ENCODE measurements at places on chromosomes 5 and 9.

DNA sequence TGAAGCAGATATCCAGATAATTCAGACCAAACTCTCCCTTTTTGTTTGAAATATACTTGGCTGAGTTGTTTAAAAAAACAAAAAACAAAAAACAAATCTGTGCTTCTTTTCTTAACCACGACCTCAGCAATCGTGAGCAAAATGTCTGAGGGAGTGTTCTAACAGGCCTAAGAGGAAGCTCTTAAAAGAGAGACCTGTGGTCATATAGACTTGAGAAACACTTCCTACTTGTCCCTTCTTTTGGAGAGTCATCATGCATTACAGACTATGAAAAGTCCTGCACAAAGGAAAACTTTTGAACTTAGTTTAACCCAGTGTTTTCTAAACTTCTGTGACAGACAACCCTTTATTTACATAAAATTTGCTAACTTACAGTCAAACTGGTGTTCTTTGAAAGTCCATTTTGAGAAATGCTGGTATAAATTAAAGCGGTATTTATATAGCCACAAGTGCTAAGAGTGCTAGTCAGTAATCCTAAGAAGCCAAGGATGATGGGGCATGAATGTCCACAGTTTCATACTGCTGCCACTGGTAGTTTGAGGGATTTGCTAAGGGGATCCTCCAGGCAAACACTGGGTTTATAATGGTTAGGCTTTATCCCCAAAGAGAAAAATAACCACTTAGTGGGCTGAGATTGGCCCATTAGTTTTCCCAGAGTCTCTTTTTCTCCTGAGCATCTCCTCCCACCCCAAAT, 199.8 kb downstream of the LRRC70 start:
- DNase-seq, result no peak

DNA sequence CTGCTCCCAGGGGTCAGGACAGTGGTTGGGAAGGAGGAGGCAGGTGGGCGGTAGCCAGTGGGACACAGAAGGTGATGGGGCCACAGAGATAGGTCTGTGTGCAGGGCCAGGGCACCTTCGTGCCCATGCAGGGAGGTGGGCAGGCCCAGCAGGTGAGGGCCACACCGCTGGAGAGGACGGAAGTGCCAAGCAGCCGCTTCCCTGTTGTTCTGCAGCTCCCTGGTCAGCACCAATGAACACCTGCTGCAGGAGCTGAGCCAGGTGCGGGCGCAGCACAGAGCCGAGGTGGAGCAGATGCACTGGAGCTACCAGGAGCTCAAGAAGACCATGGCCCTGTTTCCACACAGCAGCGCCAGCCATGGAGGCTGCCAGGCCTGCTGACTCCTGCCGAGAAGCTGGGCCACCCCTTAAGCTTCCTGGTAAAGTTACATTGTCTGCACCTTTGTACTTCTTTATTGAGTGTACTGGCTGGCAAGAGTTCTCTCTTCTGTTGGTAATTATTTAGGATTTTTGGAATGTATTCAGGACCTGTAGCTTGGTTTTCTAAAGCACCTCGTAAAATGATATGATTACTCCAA, 40.3 kb downstream of the TPPP start:
- no peak for DNase-seq

DNA sequence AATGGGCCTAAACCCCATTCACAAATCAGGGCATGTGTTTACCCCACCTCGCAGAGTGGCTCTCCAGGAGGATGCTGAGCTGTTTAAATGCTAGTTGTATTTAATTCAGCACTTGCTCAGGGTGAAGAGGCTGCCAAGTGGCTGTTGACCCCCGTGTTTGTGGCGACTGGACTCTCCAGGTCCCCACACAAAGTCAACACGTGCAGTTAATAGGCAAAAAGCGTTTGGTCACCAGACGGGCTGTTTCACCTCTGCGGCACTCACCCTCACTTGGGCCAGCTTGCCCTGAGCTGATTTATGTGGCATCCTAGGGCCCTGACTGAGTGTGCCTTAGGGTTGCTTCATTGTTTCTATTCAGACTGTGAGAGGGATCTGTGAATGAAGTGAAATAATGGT, 152.3 kb downstream of the GAS1 start:
- DNase-seq, result no peak

GRCh38 chr5:77128411-77129061, 41.5 kb upstream of the ZBED3 start:
- DNase-seq, result no peak

GRCh38 chr9:124088476-124088837, 76.9 kb downstream of the LHX2 start:
- no peak for DNase-seq

DNA sequence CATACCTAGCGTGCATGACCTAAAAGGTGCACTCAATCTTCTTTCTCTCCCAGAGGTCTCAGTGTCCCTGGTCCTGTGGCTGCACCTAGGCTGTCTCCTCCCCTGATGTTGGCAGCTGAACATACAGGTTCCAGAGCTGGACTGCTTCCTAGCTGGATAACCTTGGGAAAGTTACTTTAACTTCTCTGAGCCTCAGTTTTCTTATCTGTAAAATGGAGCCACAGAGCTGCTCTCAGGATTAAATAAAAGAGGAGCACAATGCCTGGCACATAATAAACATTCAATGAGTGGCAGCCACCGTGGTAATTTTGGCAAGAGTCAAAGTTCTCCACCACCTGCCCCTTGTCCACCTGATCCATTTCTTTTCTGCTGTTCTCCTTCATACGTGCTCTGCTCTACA, 14.0 kb downstream of the MORN5 start:
- no peak for DNase-seq

DNA sequence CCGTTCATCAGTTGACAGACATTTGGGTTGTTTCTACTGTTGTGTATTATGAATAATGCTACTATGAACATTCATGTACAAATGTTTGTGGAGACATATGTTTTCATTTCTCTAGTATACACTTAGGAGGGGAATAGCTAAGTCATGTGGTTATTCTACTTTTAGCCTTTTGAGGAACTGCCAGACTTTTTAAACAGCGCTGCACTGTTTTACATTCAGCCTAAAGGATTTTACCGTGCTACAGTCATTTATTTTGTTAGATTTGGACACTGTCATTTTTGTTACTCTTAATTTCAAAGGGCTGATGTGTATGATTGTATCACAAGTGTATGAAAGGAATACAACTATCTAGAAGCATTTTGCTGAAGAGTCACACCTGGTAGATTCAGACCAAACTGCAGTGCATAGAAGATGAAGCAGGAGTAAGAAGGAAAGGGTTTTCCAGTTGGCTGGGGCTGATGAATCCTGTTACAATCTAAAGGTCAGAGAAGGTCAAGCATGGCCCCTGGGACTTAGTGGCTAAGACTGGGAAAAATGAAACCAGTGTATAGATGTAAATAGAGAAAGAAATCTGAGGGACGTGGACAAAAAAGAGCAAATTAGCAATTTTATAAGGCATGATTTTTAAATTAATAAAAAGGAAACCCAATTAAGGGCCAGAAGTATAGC, 509.7 kb downstream of the PSAT1 start:
- DNase-seq, result no peak

DNA sequence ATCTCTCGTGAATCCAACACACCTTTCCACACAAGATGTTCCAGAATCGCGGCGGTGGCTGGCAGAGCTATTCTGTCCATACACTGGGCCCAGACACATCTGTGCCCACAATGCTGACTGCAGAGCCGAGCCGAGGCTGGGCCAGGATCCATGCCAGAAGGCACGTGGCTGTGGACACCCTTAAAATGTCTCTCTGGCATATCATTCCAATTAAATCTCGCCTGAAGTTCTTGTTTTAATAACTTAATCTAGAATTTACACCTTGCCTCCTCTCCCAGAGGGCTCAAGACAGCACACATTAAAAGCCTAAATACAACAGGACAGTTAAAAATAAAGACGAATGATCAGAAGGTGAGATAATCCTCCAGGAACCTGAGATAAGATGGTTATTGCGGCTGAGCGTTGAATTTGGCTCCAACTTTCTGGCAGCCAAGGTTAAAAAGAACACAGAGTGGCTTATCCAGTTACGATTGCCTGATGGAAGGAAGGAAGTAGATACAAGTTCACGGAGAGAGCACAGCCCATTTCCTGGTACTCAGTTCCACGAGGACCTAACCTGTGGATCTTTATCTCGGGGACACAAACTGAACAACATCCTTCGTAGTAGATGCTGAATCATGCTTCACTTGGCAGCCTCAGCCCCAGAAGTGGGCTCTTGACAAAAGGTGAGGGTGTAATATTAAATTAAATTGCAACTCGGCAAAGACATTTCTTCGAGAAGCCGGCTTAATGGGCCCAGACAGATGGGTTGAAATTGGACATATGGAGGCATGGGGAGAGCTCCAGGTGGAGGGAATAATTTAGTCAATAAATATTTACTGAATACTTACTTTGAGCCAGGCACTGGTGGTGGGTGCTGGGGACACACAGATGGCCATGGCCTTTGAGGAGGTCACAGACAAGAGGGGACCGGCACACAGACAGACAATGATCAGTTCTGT, 86.0 kb upstream of the TBC1D2 start:
- no peak for DNase-seq

GRCh38 chr9:84773022-84773421, 103.5 kb downstream of the NTRK2 start:
- DNase-seq, result no peak

GRCh38 chr5:157892974-157893373, 34.0 kb upstream of the CLINT1 start:
- no peak for DNase-seq

DNA sequence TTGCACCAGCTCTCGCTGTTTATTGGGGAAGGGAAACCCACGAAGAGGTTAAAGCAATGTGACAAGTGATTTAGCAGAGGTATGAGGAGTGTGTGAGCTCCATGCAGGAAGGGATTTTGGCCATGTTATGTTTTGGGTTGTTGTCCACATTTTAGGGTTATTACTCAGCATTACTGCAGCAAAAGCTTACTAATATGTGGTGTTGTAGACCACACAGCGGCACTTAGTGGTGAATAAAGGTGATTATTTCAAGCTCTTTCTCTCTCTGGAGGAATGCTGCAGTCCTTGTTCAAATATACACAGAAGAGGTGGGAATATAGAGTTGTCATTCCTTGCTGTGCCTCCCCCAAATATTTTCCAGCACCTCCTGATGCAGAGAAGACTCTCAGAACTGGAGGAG, 29.7 kb upstream of the AKNA start:
- no peak for DNase-seq

- no peak for DNase-seq
Observed at GRCh38 chr5:109823597-109823996, 133.9 kb downstream of the MAN2A1 start.

DNA sequence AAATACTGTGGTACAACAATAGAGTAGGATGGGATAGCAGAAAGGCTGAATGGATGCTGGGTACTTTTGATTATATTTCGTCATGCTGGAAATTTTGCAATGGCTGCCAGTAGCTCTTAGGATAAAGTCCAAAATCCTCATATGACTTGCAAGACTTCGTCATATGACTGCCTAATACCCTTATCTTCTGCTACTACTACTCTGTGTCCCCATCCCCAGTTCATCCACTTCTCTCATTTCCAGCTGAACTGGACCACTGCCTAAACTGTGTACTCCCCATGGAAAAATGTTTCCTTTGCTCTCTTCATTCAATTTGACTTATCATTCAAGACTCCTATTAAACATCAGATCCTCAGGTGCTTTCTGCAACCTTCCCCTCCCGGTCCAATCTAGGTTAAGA, 212.9 kb downstream of the BRINP1 start:
- DNase-seq, result no peak

DNA sequence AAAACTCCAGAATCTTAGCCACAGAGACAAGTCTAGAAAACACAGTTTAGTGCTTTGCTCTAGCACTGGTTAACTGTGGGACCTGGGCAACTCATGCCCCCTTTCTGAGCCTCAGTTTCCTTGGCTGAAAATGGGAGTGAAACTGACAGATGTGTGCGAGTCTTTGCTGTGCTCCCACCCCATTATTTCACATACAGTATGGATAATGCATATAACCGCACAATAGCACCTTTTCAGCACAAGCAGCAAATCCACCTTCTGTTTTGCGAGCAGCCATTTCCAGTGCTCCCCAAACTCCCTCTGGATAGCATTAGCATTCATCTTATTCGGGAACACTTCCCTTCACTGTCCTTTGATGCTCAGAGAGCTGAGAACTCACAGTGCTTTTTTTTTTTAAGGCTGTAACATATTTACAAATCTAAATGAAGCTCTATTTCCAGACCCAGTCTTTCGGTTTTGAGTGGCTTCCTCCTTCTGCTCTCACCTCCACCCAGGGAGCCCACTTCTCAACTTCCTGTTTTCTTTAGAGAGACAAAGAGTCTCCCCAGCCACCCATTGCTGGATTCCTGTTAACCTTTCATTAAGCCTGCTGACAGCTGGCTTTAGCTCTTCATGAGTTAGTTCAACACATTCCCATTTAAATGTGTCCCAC, 49.2 kb downstream of the TIMD4 start:
- DNase-seq, result peak; percentile 53

GRCh38 chr5:492314-492893, 31.8 kb downstream of the SLC9A3 start:
- no peak for DNase-seq

GRCh38 chr9:5013374-5013773, 28.3 kb downstream of the JAK2 start:
- DNase-seq, result no peak

GRCh38 chr5:54024466-54024865, 285.9 kb downstream of the ARL15 start:
- no peak for DNase-seq

DNA sequence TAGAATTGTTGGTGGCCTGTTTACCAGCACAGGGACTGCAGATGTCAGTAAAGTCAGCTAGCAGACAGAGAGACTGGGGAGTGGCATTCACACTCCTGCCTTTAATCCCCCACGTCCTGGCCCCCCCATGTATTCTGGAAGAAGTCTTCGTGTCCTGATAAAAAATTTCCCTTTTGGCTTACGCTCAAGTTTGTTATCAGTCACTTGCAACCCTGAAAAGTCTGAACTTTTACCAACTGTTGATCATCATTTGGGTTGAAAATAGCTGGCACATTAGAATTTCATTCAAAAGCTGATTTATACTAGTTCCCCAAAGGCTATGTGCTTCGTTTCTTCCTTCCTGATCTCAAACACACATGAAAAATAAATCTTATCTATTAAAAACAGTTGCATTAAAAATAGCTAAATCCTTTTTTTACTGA, 5.8 kb upstream of the CRHBP start:
- no peak for DNase-seq
